HFFc6 (cell line): ENCODE measurements at places on chromosomes 5 and 9. TPM values are rescaled to one million over a fixed set of nuclear protein-coding genes. Genes with fewer than 3 reads are reported as not detected.
A peak's percentile ranks its signal among the peaks of the same experiment; 100 is the strongest.

DNA sequence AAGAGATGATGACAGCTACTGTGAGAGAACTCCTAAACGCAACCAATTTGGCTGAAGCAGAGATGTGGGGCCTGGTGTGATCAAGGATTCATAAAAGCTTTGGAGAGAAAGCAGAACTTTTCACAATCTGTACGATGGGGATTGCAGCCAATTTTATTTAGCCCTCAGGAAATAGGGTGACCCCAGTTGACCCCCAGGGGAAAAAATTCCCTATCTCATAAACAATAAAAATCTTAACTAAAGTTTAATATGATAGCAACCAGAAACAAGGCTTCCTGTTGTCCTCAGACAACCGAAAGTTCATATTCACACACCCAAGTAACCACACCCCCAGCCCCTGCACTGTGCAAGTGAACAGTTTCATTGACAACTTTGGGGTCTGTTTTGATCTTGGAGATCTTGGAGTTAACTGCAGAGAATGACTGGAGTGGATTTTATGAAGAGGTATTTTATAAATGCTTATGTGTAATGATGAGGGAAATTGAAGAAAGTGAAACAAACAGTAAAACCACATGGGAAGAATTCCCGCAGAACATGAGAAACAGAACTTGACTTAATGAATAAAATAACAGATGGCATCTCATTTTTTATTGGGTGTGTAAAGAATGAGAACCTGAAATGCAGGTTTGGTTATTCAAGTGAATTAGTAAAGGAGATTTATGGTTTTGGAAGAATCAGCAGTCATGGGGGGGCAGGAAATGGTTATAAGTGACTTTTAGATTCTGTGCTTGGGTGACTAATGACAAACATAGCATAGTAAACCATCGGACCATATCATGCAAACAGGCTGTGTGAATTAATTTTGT is 94.5 kb downstream of the PDE4D start:
- H3K27ac ChIP-seq = no peak overlapping the region
- H3K27me3 ChIP-seq = peaks cover 11% of the 10 kb centered on the region
- H3K4me1 ChIP-seq = peaks cover 6% of the 10 kb centered on the region; the same call in 1 of the 2 replicates
- H3K36me3 ChIP-seq = no peaks in the 10 kb centered on the region

GRCh38 chr5:180658774-180659564 is 9.6 kb upstream of the FLT4 start:
- H3K27ac ChIP-seq = no peak overlapping the region
- H3K4me1 ChIP-seq = no peaks in the 10 kb centered on the region
- H3K4me3 ChIP-seq = no peak overlapping the region

- no peak overlapping the region for H3K27ac ChIP-seq
- no peaks in the 10 kb centered on the region for H3K4me1 ChIP-seq
- H3K27me3 ChIP-seq = no peaks in the 10 kb centered on the region
- peak overlapping the region; percentile 81; the same call in 1 of the 2 replicates for H3K4me3 ChIP-seq
- H3K36me3 ChIP-seq = no peaks in the 10 kb centered on the region
Observed at GRCh38 chr5:140795259-140795641, 598 bp downstream of the PCDHA2 start.

GRCh38 chr5:68080282-68081050 is 135.1 kb upstream of the PIK3R1 start:
- no peaks in the 10 kb centered on the region for H3K36me3 ChIP-seq
- peaks cover 7% of the 10 kb centered on the region for H3K27me3 ChIP-seq
- peaks cover 3% of the 10 kb centered on the region; the same call in 1 of the 2 replicates for H3K4me1 ChIP-seq
- H3K4me3 ChIP-seq = no peak overlapping the region
- DNase-seq = no peak

GRCh38 chr5:10172247-10172646 is 77.4 kb downstream of the ATPSCKMT start:
- DNase-seq = no peak
- 0 out of 2 replicates have a peak, but pooled peaks cover 4% of the 10 kb centered on the region for H3K36me3 ChIP-seq
- H3K4me1 ChIP-seq = no peaks in the 10 kb centered on the region
- no peak overlapping the region for H3K4me3 ChIP-seq

DNA sequence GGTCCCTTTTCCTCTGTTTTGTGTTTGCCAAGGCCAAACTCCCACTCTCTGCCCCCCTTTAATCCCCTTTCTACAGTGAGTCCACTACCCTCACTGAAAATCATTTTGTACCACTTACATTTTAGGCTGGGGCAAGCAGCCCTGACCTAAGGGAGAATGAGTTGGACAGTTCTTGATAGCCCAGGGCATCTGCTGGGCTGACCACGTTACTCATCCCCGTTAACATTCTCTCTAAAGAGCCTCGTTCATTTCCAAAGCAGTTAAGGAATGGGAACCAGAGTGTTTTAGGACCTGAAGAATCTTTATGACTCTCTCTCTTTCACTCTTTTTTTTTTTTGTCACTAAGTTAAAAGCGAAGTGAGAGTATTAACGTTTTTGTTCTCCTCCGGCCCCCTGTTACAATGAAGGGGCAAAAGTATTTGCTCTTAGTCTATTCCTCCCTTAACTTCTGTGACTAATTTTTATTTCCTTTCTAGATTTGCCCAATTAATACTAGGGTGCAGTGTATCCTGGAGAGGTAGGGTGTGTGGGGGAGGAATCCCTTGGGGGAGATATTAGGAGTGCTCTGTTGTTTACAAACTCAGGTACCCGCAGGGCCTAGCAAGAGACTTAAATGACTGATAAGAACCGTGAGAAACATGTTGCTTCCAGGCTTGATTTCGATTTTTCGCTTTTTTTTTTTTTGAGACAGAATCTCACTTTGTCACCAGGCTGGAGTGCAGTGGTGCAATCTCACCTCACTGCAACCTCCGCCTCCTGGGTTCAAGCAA is 14.7 kb downstream of the GM2A start:
- DNase-seq = peak; percentile 64
- H3K4me1 ChIP-seq = peaks cover 30% of the 10 kb centered on the region
- H3K27me3 ChIP-seq = no peaks in the 10 kb centered on the region; the same call in 1 of the 2 replicates
- peak overlapping the region; percentile 53; the same call in 1 of the 2 replicates for H3K27ac ChIP-seq
- H3K4me3 ChIP-seq = peak overlapping the region; percentile 10; the same call in 1 of the 2 replicates
- peaks cover 21% of the 10 kb centered on the region for H3K36me3 ChIP-seq

DNA sequence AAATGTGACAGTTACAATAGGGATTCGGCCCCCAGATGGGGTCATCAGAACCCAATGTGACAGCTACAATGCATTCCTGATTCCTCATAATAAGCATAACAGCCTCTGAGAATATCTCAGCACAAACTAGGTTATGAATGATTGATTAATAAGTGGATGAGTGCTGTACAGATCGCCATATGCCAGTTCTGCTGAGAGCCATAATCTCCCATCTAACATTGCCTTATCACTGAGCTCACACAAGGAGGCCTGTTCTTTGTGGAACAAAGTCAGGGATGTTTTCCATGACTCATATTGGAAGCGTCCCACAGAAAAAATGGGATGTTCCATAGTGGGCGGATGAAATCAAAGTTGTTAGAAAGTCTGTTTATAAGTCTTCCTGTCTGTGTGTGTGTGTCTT is 89.6 kb downstream of the KIF4B start:
- no peak overlapping the region for H3K4me3 ChIP-seq
- peaks cover 2% of the 10 kb centered on the region for H3K27me3 ChIP-seq
- peaks cover 11% of the 10 kb centered on the region for H3K4me1 ChIP-seq
- peak; percentile 17 for DNase-seq

- H3K4me1 ChIP-seq = peaks cover 12% of the 10 kb centered on the region
- no peak for DNase-seq
- no peak overlapping the region for H3K27ac ChIP-seq
- H3K27me3 ChIP-seq = peaks cover 42% of the 10 kb centered on the region
- no peaks in the 10 kb centered on the region for H3K36me3 ChIP-seq
Observed at GRCh38 chr9:128142061-128142460, 7.2 kb upstream of the LCN2 start.

DNA sequence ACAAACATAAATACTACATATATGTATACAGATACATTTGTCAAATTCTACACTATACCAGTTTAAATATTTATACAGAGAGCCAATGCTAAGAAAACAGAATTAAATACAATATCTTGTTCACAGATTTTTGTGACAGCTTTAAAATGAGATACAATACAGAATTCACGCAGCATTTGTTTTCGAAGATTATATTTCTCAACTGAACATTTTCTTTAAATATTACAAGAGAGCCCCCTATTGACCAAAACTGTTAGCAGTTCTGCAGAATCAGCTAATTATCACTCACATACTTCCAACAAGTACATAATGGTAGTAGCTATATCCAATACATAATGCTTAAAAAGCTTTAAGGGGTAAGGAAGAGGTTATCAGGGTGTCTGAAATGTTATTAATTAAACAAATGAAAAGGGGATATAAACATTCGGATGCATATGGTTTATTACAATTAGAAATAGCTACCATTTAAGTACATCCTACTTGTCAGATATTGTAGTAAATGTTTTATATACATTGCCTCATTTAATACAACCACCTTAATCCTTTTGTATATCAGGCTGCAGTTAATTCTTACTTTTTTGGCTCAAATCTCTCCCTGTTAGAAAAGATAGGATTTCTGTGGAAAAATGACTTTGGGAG is 31.7 kb downstream of the ZDHHC21 start:
- H3K36me3 ChIP-seq = peaks cover 10% of the 10 kb centered on the region
- no peak for DNase-seq
- H3K27ac ChIP-seq = no peak overlapping the region

DNA sequence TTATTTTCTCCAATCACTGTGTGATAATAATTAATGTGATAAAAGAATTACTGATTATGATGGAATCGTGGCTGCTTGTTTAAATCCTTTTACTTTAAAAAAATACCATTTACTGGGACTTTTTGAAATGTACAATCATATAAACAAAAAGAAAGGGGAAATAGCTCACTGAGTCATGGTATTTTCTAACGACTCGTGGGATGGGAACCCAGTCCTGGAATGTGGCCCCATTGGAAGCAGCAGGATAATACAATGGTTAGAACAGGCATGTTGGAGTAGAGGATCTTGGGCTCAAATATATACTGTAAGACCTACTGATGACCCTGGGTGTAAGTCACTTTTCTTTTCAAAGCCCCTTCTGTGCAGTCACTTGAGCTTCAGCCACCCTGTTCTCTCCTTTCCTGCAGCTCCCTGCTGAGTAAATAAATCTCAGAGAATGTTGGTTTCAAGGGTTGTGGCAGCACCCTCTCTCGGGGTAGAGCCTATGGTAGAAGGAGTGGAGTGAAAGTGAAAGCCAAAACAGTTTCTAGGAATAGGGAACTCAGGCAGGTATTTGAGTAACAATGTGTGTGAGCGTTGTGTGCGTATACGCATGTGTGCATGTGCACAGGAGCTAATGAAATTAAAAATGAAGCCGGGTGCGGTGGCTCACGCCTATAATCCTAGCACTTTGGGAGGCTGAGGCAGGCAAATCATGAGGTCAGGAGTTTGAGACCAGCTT is 40.8 kb upstream of the LARP1 start:
- no peaks in the 10 kb centered on the region for H3K36me3 ChIP-seq
- peaks cover 2% of the 10 kb centered on the region; the same call in 1 of the 2 replicates for H3K27me3 ChIP-seq
- peak overlapping the region; percentile 60 for H3K27ac ChIP-seq

DNA sequence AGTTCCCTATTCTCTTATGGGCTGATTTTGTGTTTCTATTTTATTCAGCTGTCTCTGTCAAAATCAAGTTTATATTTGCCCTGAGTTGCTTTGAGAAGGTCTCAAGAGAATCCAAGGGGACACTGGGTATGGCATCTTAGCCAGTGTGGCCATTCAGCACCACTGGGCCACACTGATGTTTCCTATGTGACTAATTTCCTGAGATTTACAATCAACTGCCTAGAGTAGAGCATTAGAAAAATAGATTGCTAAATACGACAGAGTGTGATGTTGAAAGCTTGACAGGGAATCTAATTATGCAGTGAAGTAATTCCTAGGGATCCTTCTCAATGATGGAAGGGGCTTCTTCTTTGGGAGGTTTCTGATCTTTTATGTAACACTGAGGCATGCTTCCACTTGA is 141.7 kb downstream of the SV2C start:
- H3K27me3 ChIP-seq = no peaks in the 10 kb centered on the region
- DNase-seq = no peak
- H3K4me1 ChIP-seq = no peaks in the 10 kb centered on the region
- H3K4me3 ChIP-seq = no peak overlapping the region
- H3K27ac ChIP-seq = no peak overlapping the region
- no peaks in the 10 kb centered on the region for H3K36me3 ChIP-seq

GRCh38 chr5:39464088-39464487 is 39.3 kb upstream of the DAB2 start:
- no peak overlapping the region for H3K27ac ChIP-seq
- no peaks in the 10 kb centered on the region for H3K27me3 ChIP-seq
- DNase-seq = no peak

- DNase-seq = peak; percentile 49
- no peaks in the 10 kb centered on the region; the same call in 1 of the 2 replicates for H3K27me3 ChIP-seq
- no peak overlapping the region for H3K4me3 ChIP-seq
- H3K27ac ChIP-seq = peak overlapping the region; percentile 48
- H3K4me1 ChIP-seq = peaks cover 64% of the 10 kb centered on the region
Observed at GRCh38 chr5:34410411-34411139, 245.6 kb upstream of the RAI14 start.

GRCh38 chr5:14008819-14009311 is 64.4 kb upstream of the DNAH5 start:
- no peak for DNase-seq
- H3K4me3 ChIP-seq = no peak overlapping the region
- no peaks in the 10 kb centered on the region; the same call in 1 of the 2 replicates for H3K27me3 ChIP-seq
- H3K27ac ChIP-seq = no peak overlapping the region
- H3K4me1 ChIP-seq = peaks cover 58% of the 10 kb centered on the region

- H3K36me3 ChIP-seq = no peaks in the 10 kb centered on the region; the same call in 1 of the 2 replicates
- H3K4me3 ChIP-seq = peak overlapping the region; percentile 2; the same call in 1 of the 2 replicates
- H3K4me1 ChIP-seq = peaks cover 66% of the 10 kb centered on the region
- DNase-seq = no peak
Observed at GRCh38 chr5:114208588-114208987, 153.3 kb upstream of the KCNN2 start.

DNA sequence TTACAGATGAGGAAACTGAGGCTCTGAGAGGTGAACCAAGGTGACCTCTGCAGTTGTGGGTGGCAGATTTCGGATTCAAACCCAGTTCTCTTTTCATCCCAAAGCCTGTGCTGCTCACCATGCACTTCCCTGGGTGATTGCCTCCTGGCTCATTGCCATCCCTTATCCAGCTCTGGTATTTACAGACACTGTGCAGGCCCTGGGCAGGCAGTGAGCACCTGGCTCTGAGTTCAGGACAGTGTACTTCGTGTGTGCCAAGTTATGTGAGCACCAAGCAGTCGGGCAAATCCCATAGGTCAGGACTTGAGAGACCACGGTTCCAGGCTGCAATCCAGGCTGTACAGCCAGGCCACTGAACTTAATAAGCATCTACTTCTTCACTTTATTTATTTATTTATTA is 1.4 kb downstream of the LRSAM1 start:
- peaks cover 23% of the 10 kb centered on the region for H3K27me3 ChIP-seq
- peak; percentile 8 for DNase-seq
- peaks cover 44% of the 10 kb centered on the region for H3K4me1 ChIP-seq
- peak overlapping the region; percentile 97 for H3K4me3 ChIP-seq

GRCh38 chr9:114176624-114177291 is 21.4 kb downstream of the COL27A1 start:
- H3K36me3 ChIP-seq = peaks cover 5% of the 10 kb centered on the region; the same call in 1 of the 2 replicates
- H3K27ac ChIP-seq = peak overlapping the region; percentile 96
- peak overlapping the region; percentile 51 for H3K4me3 ChIP-seq
- peaks cover 96% of the 10 kb centered on the region for H3K4me1 ChIP-seq
- no peak for DNase-seq

- peaks cover 5% of the 10 kb centered on the region for H3K4me1 ChIP-seq
- no peak for DNase-seq
- no peaks in the 10 kb centered on the region for H3K36me3 ChIP-seq
- H3K27ac ChIP-seq = no peak overlapping the region
- H3K27me3 ChIP-seq = peaks cover 3% of the 10 kb centered on the region
Observed at GRCh38 chr5:32217886-32218396, 43.8 kb upstream of the GOLPH3 start.

HCN1 gene
- total RNA-seq = not detected in 3 replicates

LRRC26 gene
- total RNA-seq = not detected in 3 replicates

NR4A3 gene
- 1.2 to 2.8 TPM (median 1.5 TPM) in 3 replicates for total RNA-seq

OTP gene
- total RNA-seq = not detected in 3 replicates

GSN gene
- 270 to 402 TPM (median 317 TPM) in 3 replicates for total RNA-seq

POU5F2 gene
- 0.07 to 0.15 TPM (median 0.12 TPM) in 3 replicates for total RNA-seq

ALDH7A1 gene
- total RNA-seq = 79.7 to 97.3 TPM (median 89.2 TPM) in 3 replicates

RABL6 gene
- total RNA-seq = 75.1 to 87.7 TPM (median 83.0 TPM) in 3 replicates
